ENCODE measurements at places on chromosomes 3 and 15.

DNA sequence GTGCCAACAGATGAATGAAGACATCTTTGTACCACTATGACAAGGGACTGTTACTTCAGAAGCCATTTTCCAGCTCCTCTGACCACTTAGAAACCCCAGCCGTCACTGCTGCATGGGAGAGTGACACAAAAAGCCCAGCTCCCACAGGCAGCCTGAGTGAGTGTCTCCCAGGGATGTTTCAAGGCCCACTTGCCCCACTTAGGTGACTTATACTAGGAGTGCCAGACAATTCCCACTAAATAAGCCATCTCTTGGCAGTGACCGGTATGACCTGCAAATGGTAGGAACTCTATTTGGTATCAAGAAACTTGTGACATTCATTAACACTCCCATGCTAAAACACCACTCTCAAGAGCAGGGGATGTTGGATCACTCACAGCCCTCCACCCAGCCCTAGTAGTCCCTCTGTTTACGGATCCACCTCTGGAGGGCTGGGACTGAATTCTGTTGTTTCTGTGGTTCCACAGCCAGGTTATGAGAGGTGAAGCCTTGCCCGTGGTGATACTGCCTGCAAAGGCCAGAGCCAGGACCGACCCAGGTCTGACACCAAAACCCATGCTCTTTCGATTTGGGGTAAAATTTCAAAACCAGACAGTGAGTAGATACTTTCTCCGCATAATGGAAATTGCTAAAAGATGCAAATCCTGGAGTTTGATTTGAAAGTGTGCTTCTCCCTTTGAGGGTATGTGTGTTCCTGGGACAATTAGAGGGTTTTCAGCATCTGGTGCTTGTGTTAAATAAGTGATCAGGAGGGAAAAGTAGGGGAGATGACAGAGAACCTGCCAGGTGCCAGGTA is 14.5 kb downstream of the RBP1 start:
- DNase-seq, result no peak

- DNase-seq, result no peak
Measured at GRCh38 chr15:80436511-80437307, 32.5 kb downstream of the ARNT2 start.

DNA sequence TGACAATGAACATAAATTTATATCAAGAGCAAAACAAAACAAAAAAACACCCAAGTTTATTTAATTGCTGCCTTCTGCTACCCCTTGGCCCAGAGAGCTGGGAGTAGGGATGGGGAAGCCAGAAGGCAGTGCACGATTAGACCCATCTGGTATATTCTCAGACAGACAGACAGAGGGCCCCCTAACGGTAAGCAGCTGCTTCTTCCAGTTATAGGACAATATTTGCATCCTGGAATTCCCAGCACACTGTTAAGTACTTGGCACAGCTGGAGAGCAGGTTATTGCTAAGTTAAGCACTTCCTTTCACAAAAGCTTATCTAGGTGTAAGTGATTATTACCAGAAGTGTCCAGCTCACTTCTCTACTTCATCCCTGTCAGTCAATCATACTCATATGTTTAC is 39.3 kb downstream of the C2CD4B start:
- peak; percentile 78 for DNase-seq

DNA sequence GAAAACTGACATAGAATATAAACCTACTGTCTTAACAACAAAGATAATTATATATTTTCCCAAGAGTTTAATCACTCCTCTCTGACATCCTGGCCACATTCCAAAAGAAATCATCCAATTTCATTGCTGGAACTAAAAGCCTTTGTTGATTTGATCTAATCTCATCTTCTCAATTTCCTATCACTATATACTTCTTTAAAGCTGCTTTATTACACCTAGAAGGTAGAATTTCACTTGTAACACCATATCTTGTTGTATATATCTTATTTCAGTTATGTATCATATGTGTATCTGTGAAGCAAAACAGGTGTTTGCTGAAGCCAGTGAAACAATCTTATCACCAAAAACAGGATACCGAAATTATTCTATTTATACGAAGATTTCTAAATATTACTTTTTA is 740.2 kb downstream of the ROBO1 start:
- peak; percentile 79 for DNase-seq

GRCh38 chr3:48656061-48656840 is 6.4 kb downstream of the CELSR3 start:
- no peak for DNase-seq

DNA sequence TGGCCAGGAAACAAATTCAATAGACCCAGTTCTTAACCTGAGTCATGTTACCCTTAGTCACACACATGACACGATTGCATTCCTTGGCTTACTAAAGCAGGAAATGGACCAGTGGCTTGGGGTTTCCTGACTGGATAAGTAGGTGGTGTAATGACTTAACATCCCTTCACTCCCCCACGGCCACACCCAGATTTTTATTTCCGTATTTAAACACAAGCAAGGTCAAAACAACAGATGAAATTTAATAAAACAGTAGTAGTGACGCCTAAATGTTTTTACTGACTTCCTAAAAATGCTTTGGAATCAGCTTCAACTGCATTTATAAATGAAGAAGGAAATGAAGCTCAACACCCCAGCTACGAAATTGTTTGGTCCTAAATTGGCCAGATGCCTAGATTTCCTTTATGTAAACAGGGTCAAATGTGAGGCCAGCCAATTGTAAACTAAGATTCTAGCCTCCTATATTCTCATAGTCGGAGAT is 324.3 kb downstream of the CHST2 start:
- DNase-seq, result no peak

DNA sequence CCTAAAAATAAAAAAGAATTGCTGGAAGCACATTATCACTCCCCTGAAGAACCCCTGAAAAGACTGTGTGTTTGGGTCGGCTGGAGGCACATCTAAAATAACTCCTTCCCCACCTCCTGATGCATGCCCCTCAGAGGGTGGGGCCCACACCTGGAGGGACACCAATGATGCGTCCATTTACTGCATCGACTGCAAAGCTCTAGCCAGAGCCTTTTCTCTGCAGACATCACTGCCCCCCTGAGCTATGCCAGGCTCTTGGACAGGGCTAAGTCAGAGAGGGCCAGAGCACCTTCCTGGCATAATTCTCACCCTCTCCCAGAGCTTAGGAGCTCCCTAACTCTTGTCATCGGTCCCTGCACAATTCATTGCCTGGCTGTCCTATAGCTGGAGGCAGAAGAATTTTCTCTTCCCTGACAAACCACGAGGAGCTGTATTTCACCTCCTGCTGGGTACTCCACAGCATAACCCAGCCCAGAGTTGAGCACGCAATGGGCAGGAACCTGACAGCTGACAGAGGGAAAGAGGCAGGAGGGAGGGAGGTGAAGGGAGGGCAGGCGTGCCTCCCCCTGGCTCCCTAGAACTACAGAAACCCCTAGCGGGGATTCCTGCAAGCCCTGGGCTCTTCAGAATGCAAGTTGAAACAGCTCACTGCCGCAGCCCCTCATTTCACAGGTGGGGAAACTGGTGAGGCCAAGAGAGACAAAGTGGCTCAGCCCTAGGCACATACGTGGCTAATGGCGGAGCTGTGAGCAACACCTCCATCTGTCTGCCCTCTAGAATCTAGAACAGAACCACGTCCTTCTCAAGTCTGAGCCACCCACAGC is 46.6 kb downstream of the XXYLT1 start:
- no peak for DNase-seq

DNA sequence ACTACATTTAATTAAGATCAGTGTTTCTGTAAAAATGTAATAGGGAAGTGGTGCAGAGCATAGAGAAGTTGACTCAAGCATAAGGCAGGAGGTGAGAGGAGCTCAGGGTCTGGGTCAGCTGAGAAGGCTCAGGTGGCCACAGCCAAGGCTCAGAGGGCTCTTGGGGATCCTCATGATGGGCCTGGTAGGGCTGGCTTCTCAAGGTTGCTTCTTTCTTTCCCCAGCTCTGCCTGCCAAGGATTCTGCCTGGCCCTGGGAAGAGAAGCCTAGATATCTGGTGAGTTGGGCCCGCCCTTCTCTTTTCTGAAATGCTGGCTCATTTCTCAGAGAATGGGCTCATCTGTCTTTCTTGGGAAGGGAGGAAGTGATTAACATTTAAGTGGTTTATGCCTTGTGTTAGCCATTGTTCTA is 6.5 kb downstream of the ZNF589 start:
- no peak for DNase-seq

GRCh38 chr3:119230071-119230470 is 10.6 kb downstream of the B4GALT4 start:
- DNase-seq, result no peak

- no peak for DNase-seq
Measured at GRCh38 chr3:36393563-36393962, 13.3 kb downstream of the STAC start.

DNA sequence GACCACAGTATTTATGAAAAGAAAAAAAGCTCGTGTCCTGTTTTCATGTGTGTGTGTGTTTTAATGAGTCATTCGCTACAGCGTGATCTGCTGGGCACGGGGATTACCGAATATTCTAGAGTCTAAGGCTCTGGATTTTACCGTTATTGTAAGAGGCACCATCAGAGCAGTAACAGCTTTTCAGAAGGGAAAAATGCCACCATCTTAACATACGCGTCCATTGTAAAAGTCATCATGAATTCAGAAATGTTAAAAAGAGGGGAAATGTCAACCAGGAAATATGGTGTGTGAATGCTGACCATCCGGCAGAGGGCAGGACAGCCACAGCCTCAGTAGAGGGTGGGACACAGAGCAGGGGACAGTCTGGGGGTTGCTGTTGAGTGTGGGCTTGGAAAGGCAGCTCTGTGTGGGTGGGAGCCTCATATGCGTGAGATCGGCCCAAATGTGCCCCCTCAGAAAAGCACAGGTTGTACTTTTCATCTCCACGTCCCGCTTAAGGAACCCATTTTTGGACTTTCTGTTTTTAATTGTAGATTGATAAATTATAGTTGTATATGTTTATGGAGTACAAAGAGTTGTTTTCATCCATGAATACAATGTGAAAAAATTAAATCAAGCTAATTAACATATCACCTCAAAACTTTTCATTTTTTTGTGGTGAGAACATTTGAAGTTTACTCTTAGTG is 69.6 kb downstream of the ASB7 start:
- DNase-seq, result no peak

DNA sequence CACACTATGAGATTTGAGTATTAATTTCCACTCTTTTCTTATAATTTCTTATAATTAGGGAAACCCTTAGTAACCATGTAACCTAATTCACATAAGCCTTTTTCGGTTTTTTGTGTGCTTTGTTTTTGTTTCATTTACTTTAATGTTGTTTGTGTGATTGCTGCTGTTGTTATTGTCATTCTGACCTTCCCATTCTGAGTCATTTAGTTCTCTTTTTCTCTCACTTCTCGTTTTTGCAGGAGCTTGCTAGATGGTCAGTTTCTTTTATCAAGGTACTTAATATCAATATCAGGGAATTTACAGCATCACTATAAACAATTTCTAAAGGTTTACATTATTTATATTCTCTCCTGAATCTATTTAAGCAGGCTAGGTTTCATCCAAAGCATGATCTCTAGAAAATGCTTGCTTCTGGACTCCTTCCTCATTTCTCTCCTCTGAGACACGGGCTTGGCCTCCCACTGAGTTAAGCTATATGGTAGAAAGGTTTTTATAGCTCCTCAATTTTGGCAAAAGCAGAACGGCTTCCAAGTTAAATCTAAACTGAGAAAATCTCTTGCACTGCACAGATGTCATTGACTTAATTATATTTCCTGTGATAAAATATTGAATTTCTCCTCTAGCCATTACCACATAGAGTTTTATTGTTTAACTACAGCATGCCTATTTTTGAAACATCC is 534.2 kb downstream of the NSUN3 start:
- DNase-seq, result no peak

GRCh38 chr15:29518442-29518841 is 248.8 kb upstream of the NSMCE3 start:
- no peak for DNase-seq

DNA sequence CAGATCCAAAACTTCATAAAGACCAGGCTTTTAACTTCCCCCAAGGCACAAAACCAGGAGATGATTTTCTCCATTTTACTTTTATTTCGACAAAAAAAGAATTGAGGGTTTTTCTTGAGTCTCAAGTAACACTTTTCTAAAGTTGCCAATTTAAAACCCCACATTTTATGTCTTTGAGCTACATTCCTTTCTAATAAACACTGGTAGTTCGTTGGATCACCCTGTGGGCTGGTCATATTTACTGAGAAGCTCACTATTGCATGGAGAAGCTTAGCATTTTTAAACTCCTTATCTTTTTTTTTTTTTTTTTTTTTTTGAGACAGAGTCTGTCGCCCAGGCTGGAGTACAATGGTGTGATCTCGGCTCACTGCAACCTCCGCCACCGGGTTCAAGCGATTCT is 255.1 kb upstream of the TPM1 start:
- DNase-seq, result no peak

DNA sequence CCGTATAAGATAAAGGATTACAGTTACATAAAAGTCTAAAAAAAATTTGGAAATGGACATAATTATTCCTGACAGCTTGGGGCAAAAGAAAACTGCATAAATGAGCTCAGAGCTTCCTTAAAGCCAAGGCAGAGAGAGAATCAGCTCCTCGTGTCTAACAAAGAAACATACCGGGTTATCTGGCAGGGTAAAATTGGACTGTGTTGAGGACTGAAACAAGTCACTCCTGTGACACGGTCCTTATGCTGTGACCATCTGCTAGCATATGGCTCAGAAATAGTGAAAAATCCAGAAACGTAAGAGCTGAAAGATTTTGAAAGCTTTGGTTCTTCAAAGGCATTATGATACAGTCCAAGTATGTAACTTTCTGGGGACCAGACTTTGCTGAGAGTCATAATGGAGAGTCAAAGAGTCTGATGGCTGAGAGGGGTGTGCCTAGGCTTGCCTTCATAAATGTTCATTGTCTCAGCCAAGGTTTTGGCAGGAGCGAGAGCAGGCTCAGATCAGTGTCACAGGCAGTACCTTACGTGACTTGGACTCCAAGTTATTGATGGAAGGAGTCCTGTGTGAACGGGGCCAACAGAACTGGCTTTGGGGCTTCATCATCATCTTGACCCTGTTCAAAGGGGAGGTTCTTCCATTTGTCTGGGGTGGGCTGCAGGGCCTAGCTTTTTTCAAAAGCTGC is 12.5 kb downstream of the MAP6D1 start:
- no peak for DNase-seq

DNA sequence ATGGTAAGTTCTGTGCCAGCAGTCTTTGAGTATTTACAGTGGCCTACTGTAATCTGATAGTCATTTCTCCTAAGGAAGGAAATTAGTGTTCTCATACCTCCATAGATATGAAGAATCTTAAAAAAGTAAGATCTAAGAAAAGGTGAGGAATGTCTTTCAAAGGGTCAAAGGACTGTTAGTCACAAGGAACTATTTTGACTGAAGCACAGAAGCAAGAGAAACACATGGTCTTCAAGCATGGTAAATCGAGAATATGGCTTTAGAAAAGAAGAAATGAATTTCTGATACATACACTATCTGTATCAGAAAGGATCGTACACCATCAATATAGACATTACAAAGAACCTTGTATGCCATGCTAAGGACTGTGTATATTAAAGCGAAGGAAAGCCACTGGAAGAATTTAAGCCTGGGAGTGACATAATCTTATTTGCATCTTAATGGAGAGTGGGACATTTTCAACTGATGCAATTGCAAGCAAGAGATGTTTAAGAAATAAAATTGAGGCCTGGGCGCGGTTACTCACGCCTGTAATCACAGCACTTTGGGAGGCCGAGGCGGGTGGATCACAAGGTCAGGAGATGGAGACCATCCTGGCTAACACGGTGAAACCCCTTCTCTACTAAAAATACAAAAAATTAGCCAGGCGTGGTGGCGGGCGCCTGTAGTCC is 5.5 kb upstream of the ACAP2 start:
- no peak for DNase-seq

All from NCI-H748 treated with DMSO at 0.1 percent for 48 hours (cell line).